ENCODE measurements at places on chromosomes 1 and 21.

GRCh38 chr1:174815474-174815908, 184.3 kb upstream of the CACYBP start:
- DNase-seq = no peak

DNA sequence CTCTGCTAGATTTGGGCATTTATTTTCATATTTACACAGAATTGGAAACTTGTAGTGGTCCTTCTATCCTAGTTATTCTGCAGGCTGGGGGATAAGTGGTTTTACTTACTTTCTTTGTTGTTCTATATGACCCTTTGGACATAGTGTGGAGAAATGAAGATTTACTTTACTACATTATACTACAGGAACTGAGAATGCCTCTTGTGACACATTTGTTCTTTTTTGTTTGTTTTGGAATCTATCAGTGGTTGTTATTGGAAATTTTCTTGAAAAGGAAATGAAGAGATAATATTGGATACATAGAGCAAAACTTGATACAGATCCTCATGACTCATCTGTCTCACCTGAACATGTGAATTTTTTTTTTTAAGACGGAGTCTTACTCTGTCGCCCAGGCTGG, 146.1 kb upstream of the DPYD start:
- DNase-seq = no peak

- DNase-seq = no peak
Observed at GRCh38 chr1:168261390-168261789, 19.3 kb upstream of the TBX19 start.

DNA sequence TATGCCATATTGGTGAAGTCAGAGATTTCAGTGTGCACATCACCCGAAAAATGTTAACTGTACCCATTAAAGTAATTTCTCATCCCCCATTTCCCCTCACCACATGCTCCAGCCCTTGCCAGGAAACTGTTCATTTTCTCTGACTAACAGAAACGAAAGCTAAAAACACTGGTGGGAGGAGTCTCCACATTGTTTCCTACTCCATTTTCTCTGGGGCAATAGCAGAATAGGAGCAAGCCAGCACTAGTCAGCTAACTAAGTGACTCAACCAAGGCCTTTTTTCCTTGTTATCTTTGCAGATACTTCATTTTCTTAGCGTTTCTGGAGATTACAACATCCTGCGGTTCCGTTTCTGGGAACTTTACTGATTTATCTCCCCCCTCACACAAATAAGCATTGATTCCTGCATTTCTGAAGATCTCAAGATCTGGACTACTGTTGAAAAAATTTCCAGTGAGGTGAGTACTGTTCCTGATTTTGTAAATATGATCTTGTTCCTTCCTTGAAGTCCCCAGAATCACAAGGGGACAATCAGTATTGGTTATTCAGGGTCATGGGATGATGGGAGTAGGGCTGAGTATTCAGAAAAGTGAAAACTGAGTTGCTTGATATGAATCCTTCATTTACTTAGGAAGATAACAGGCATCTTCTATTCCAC, at the start of gene IFI16:
Gene IFI16, plus strand, starts transcription at position 204 of the 658 bp plus-strand sequence. CDS start 4,774 bp downstream, outside the sequence.
- DNase-seq = peak; percentile 58

GRCh38 chr1:99496067-99496466, 149.8 kb upstream of the PALMD start:
- DNase-seq = no peak

GRCh38 chr1:204267191-204267601, 53.4 kb upstream of the GOLT1A start:
- no peak for DNase-seq

DNA sequence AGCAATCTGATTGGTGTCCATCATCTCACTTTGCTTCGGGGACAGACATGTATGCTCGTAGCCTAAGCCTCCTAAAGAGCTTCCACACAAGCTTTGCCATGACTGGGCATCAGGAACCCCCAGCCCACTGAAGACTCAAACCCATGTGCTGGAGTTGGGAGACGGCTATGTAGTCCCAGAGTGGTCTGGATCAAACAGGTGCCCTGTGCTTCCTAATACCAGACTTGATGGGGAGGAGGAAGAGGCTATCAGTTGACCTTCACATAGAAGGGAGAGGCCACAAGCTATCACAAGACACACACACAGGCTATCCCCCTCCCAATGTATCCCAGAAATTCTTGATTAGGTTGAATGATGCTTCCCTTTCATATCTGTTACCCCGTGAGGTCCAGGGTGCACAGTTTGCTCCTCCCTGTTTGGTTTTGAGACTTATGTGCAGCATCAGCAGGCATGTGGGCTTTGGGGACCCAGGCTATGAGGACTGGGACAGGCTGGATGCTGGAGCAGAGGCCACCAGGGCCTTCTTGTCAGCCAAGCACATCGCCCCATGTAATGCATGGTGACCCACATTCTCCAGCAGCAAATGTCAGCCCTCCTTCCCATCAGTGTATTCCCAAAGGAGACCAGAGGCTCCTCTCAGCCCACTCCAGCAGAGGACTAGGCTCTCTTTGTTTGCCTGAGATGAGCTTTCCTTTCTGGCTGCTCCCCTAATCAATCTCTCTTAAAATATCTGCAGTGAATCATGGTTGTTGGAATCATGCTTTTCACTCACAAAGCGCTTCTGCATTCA, 159.8 kb downstream of the GRIK3 start:
- no peak for DNase-seq

DNA sequence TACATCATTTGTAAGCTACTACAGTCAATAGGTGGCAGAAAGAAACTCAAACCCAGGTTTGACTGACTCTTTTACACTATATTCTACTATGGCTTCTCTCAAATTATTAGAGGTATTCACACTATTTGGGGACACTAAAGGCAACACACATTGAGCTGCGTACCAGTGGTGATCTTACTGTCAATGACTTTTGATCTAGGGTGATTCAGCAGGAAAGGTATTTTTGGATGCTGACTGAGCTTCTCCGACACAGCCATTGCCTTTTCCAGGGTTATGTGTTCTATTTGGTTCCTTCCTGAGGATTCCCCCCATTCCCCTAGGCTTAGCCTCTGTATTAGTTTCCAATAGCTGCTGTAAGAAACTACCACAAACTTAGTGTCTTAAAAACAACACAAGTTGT, 73.2 kb upstream of the JAK1 start:
- DNase-seq = no peak

DNA sequence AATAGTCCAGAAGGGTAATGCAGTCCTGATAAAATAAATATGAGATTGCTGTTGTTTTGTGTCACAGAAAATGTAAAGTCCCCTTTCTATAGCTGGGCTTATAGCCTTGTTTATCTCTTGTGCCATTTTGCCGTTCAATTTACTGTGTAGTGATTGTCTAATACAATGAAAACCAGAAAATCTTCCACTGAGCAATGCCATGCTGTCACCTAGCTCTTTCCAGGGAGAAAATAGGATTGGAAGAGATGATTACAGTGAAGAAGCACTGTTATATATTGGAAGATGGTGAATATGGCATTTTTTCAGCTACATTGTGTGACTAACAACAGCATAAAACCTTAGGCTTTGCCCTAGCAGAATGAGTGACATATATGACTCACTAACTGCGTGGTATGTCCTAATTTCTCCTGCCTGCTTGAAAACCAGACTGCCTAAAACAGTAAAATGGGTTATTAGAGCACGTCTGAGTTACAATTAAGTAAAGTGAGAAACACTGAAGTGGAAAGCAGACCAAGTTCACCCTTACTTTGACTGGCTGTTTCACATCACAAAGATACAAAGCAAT, 332.4 kb upstream of the ZP4 start:
- DNase-seq = no peak

DNA sequence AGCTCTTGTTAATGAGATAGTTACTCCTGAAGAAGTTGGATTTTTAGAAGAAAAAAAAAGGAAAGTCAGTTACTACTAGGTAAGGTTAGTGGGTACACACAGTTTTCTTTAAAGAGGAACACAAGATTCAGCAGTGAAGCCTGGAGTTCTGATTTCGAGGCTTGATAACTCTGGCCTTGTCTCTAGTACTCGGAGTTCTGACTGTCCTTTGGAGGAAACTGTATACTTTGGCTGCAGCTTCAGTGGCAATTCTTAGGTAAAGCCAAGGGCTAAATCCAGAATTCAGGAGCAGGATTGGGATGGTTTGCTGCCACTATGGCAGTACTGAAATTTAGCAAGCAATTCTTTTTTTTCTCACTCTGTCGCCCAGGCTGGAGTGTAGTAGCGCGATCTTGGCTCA, 9.2 kb downstream of the ACADM start:
- DNase-seq = no peak

- DNase-seq = no peak
Observed at GRCh38 chr1:200969726-200970561, 53.6 kb downstream of the KIF21B start.

DNA sequence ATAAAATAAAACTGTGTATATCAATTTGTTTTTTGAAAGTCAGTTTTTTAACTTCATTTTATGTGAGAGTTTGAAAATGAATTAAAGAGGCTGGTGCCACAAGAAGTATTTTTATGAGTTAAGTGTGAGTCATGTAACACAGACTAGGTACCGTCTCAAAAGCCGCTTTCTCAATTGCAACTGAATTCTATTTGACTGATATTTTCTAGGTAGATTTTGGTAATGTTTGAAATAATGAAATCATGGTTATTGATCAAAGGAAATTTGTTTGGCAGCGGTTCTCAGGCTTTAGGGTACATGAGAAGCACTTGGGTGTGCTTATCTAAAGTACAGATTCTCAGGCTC, 4.6 kb downstream of the SNX27 start:
- DNase-seq = no peak

DNA sequence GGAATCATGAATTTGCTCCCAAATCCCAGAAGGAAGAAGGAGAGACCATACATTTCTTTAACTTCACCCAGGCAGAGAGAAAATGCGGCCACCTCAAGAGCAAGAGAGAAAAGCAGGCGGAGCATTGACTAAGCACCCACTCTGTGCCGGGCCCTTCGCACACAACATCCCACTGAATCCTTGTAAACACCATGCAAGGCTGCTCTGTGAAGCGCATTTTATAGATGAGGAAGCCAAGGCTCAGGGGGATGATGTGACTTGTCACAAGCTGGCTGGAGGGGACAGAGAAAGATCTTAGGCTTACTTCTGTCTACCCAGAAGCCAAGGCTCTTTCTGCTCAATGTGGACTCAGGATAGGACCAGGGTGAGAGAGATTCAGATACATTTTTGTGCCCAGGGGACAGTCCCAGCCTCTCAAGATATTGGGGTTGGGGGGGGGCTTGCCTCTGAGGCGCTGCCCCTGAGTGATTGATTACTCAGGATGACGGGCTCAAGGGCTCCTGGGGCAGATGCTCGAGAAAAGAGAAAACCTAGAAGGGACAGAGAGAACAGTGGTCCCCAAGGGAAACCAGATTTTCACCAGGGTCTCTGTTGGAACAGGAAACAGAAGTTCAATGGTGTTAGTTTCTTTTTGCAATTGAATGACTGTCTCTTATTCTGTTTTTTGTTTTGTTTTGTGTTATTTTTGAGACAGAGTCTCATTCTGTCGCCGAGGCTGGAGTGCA, 19.5 kb downstream of the PADI2 start:
- DNase-seq = no peak

DNA sequence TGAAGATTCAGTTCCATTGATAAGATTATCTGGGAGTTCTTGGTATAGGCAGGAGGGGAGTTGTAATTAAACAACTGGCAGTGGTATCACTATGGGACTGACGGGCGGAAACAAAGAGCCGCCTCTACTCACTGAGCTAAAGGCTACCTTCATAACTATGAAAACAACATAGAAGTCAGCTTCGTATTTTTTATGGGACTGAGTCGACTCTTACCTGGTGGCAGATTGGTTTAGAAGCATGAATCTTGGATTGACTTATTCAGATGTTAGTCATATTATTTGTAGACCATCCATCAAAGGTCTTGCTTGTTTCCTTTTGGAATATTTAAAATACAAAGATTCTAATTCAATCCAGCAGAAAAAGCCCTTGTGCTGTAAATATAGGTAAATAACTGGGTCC, 6.3 kb upstream of the HHIPL2 start:
- DNase-seq = no peak

DNA sequence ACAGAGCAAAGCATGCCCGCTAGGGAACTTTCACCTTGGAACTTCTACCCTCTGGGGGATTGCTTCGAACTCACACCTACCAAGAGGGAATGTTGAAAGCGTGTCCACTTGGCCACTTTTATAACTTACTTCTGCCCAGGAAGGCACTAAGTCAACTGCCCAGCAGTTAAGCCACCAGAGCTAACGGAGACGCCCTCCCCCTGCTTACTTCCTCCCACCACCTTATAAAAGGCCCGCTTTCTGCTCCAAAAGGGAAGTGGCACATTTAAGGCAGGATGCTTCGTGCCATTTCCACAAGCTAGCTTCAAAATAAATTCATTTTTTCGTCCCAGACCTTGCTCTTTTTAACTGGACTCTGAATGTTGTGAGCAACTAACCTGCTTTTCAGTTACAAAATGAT, 3.2 kb upstream of the AK2 start:
- DNase-seq = no peak

DNA sequence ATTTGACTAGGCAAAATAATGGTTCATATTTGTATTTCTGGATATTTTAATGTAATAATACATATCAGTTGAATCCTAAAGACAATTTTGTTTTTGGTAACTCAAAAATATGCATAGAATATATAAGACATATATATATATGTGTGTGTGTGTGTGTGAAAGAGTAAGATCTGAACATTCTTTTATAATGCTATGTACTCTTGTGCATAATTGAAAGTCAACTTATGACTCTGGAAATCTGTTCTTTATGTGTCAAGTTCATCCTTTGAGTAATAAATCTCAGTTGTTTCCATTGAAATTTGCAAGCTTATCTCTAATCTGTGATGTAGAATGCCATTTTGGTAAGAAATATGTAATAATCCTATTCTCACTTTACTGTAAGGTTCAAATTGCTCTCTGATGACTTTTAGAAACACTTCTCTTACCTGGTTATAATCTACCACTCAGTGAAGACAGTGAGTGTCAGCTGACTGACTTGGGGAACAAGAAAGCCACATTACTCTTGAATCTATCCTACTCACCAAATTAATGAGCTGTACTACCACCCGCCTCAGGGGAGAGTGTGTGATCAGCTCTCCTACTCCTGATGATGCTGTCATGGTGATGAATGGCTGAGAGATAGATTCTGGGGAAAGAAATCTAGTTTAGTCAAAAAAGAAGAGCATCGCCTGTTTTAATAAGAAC, 15.0 kb upstream of the NEK7 start:
- no peak for DNase-seq

- DNase-seq = no peak
Observed at GRCh38 chr1:150775276-150775675, 9.7 kb upstream of the CTSS start.
